ENCODE measurements at places on chromosomes 11 and 22. TPM values are rescaled to one million over a fixed set of nuclear protein-coding genes. Genes with fewer than 3 reads are reported as not detected.

DMC1 gene
- 3.5 TPM for total RNA-seq

MAPK8IP1 gene
- total RNA-seq: 6.0 TPM

ENTHD1 gene
- total RNA-seq: not detected

SWAP70 gene
- 28.5 TPM for total RNA-seq

ANKK1 gene
- total RNA-seq: not detected

LMO1 gene
- total RNA-seq: 2.9 TPM

CASP1 gene
- total RNA-seq: 1.0 TPM

C11orf42 gene
- total RNA-seq: not detected

MPPED1 gene
- not detected for total RNA-seq

ATG13 gene
- 55.0 TPM for total RNA-seq

TYR gene
- not detected for total RNA-seq

GNAZ gene
- 2.2 TPM for total RNA-seq

NEU3 gene
- total RNA-seq: 3.6 TPM

MMP13 gene
- total RNA-seq: not detected

FXYD6 gene
- total RNA-seq: 0.38 TPM

Measured in A549 treated with DMSO at 1 μM for 4 hours (cell line).